SJSA1 (cell line): ENCODE measurements at places on chromosomes 7 and 10. TPM values are rescaled to one million over a fixed set of nuclear protein-coding genes. Genes with fewer than 3 reads are reported as not detected.

NEURL1 gene
- total RNA-seq: not detected in 2 replicates

DNA sequence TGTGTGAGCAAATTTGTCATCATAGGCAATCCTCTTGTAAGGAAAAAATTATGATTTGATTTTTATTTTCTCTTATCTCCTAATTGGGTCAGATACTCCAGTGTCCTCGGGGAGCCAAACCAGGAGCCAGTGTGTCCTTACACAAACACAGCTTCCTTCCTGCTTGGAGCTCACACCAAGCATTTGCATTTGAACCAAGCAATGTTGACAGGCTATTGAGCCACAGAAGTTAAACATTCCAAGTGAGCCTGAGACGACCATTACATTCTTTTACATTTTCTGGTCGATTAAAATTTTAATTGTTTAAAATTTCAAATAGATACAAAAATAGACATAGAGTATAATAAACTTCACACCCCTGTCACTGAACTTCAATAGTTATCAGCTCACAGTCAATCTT lies 194.8 kb downstream of the CFTR start:
- H3K4me3 ChIP-seq: no peak overlapping the region
- DNase-seq: no peak
- H3K27me3 ChIP-seq: peaks cover 27% of the 10 kb centered on the region
- H3K36me3 ChIP-seq: no peaks in the 10 kb centered on the region
- no peaks in the 10 kb centered on the region for H3K4me1 ChIP-seq
- H3K27ac ChIP-seq: no peak overlapping the region

DNA sequence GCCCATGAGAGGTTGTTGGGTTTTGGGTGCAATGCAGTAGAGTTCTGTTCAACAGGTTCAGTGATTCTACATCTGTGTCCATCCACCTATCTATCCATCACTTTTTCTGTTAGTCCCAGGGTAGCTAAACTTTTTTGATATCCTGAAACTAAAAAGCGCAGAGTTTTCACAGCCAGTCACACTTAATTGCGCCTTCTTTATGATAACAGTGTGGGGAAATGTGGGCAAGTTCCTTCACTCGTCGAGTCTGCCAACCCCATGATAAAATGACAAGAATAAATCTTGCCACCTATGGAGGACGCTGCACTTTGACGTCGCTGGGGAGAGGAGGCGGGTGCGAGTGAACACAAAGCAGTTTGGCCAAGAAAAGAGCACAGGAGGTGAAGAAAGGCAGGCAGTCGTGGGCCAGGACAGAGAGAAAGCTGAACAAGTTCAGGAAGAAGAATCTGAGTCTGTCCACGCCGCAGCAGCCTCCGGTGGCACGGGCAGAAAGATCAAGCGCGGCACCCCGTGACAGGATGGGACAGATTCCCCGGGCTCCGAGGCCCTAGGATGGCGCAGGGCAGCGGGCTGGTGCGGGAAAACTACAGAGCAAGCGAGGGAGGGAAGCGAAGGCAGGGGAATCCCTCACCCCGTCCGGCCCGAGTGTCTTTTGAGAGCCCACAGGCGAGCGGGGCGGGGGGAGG lies 9.2 kb downstream of the SP8 start:
- H3K4me1 ChIP-seq: peaks cover 6% of the 10 kb centered on the region; the same call in 1 of the 2 replicates
- H3K27ac ChIP-seq: no peak overlapping the region
- H3K36me3 ChIP-seq: no peaks in the 10 kb centered on the region
- peaks cover 57% of the 10 kb centered on the region for H3K27me3 ChIP-seq
- DNase-seq: no peak

- no peaks in the 10 kb centered on the region for H3K36me3 ChIP-seq
- no peaks in the 10 kb centered on the region for H3K27me3 ChIP-seq
- peak; percentile 33 for DNase-seq
- H3K27ac ChIP-seq: no peak overlapping the region
Observed at GRCh38 chr10:91054325-91054724, 133.4 kb upstream of the ANKRD1 start.

DNA sequence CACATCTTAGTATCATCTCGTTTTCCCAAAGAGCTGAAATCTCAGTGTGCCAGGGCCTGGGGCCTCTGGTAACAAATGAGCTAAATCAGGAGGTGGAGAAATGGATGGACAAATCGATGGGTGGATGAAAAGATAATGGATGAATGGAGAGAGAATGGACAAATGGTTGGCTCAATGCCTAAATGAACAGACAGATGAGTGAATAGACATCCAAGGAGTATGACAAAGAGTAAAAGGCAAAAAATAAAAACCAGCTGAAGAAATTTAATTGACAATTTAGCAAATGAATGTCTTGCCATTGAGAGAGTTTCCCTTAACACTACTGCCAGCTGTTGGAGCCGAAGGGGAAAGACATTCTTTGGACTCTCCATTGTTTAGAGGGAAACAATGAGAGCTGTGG lies 8.0 kb downstream of the SYCE1 start:
- no peaks in the 10 kb centered on the region for H3K36me3 ChIP-seq
- no peak overlapping the region for H3K4me3 ChIP-seq
- DNase-seq: no peak
- no peaks in the 10 kb centered on the region for H3K27me3 ChIP-seq
- H3K4me1 ChIP-seq: no peaks in the 10 kb centered on the region

GRCh38 chr7:7771452-7771851 lies 53.0 kb upstream of the RPA3 start:
- H3K27ac ChIP-seq: no peak overlapping the region
- H3K4me1 ChIP-seq: peaks cover 27% of the 10 kb centered on the region
- no peak for DNase-seq
- H3K4me3 ChIP-seq: no peak overlapping the region
- no peaks in the 10 kb centered on the region for H3K27me3 ChIP-seq
